ENCODE measurements at places on chromosomes 6 and 20.

GRCh38 chr6:113742342-113742741, 114.8 kb upstream of the MARCKS start:
- no peak for DNase-seq

DNA sequence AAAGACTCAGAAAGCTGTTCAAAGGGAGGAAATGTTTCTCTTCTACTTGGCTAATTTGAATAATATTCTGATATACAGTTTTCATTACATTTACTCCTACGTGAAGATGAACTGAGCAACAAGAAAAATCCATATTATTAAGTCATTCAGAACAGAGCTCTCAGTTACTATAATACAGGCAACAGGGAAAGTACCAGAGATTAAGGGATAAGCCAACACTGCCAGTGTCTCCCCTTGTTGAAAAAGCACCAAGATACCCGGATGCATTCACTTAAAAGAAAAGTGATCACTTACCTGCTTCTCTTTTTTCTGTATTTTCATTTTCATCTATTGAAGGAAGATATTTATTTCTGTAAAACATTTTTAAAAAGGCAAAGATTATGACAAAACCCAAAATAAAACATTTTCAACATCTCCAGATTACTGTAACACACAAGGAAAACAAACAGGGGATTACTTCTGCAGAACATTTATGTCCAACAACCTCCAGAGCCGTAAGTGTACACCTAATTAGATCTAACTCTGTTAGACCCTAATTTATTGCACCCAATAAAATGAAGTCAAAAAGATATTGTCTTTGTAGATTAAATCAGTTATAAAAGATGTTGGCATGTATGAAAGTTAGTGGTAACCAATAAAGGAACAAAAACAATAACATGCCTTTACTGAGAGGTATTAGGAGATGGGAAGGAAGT, 67.0 kb downstream of the CHD6 start:
- DNase-seq = no peak

GRCh38 chr6:89797317-89797716, 22.3 kb downstream of the MDN1 start:
- DNase-seq = peak; percentile 74

GRCh38 chr20:36303020-36303595, 3.0 kb upstream of the DLGAP4 start:
- DNase-seq = no peak

DNA sequence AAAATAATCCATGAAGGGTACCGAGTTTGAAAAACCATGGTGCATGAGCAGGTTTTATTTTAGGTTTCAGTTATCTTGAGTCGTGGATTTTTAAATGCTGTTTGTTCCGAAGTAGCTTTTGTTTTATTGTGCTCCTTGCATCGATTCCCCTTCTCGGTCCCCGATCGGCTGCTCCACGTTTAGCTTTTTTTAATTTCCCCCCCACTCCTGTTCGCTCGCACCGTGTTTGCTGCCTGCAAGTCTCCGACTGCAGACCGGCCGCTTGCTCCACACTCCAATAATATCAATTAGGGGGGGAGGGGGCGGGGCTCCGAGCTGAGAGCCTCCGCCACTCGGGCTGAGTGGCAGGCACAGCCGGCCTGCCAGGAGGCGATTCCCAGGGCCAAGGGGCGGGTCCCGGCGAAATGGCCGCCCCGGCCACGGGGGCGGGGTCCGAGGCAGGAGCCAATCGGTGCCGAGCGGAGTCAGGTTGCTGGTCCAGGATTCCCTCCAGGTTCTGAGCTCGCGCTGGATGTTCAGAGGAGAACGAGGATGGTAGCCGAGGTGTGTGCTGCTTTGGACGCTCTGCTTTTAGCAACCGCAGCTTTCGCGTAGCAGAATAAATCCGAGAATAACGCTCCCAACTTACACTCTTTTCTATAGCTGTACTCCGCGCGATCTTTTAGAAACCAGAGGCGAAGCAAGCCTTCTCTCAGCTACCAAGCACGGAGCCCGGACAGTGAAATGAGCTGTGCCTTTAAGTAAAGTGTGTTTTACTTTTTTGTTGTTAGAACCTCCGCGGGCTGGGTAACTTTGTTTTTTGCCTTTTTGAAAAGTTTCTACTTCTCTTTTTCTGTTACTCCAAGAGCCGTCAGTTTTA, at the start of gene EPHA7:
EPHA7 (minus strand) TSS at position 256 of the 859 bp plus-strand sequence; CDS start at position 38, 218 bp downstream.
- DNase-seq = no peak

GRCh38 chr6:167238146-167238693, 52.9 kb upstream of the UNC93A start:
- DNase-seq = no peak

GRCh38 chr6:19865178-19865577, 28.0 kb downstream of the ID4 start:
- DNase-seq = no peak

- DNase-seq = peak; percentile 94
Measured at GRCh38 chr6:26251354-26252076, 113.5 kb upstream of the BTN3A2 start.

DNA sequence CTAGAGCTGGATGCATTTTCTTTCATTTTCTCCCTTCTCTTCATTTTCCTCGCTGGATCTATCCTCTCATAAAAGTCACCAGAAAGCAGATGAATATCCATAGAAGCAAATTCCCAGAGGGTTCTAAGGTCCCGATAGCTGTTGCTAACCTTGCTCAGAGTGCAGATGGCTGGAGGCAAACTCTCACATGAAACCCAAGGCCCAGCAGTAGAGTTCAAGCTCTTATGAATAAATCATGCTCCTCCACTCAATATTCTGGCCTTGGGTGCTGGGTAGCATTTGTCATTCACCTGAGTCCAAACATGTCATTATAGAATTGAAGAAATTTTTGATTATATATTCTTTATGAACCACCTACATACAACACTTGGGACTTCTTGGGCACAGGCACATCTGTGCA, 539.7 kb upstream of the MARCKS start:
- no peak for DNase-seq

- DNase-seq = no peak
Measured at GRCh38 chr20:62858058-62858830, 3.4 kb downstream of the TCFL5 start.

- no peak for DNase-seq
Measured at GRCh38 chr6:54286141-54286540, 22.1 kb upstream of the TINAG start.

GRCh38 chr6:46757214-46757596, 10.5 kb downstream of the ANKRD66 start:
- no peak for DNase-seq

- no peak for DNase-seq
Measured at GRCh38 chr20:58553166-58553696, 38.0 kb upstream of the APCDD1L start.

DNA sequence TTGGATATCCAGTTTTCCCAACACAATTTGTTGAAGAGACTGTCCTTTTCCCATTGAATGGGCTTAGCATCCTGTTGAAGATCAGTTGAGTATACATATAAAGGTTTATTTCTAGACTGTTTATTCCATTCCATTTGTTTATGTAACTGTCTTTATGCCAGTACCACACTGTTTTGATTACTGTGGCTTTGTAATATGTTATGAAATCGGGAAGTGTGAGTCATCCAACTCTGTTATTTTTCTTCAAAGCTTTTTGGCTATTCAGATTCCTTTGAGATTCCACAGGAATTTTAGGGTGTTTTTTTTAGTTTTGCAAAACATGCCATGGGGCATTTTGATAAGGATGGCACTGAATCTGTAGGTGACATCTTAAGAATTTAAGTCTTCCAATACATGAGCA, 188.3 kb downstream of the BMP7 start:
- no peak for DNase-seq

GRCh38 chr6:49664817-49665216, 28.2 kb upstream of the RHAG start:
- no peak for DNase-seq

DNA sequence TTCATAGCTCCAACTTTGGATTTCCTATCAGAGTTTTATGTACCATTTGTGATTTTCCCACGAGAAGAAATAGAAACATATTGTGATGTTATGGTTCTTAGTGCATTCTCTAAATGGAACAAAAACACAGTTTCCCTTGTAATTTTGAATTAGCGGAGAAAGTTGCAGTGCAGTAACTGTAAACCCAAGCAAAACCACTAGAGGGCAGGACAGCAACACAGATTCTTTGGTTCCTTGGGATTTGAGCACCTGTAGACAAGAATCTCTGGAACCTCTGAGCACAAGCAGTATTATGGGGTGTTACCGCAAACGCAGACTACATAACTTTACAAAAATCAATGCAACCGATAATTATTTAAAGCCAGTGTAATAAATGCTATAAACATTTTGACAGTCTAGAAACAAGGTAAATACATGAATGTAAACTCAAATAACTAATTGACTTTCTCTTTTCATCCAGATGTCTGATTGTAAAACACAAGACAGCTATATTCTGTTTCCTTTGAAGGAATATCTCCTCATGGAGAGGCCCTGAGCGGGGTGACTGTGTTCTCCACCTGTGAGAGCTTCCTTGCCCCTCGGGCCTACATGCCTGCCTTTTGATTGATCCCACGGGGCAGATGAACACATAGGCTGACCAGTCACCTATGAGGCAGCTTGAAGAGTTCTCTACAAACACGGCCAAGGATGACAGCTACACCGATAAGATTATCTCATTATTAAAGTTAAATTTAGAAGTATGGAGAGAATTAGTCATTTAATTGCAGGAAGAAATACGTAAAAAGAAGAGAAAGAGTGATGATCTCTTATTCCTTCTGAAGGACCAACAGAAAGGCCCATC, 67.5 kb upstream of the COL21A1 start:
- peak; percentile 21 for DNase-seq

DNA sequence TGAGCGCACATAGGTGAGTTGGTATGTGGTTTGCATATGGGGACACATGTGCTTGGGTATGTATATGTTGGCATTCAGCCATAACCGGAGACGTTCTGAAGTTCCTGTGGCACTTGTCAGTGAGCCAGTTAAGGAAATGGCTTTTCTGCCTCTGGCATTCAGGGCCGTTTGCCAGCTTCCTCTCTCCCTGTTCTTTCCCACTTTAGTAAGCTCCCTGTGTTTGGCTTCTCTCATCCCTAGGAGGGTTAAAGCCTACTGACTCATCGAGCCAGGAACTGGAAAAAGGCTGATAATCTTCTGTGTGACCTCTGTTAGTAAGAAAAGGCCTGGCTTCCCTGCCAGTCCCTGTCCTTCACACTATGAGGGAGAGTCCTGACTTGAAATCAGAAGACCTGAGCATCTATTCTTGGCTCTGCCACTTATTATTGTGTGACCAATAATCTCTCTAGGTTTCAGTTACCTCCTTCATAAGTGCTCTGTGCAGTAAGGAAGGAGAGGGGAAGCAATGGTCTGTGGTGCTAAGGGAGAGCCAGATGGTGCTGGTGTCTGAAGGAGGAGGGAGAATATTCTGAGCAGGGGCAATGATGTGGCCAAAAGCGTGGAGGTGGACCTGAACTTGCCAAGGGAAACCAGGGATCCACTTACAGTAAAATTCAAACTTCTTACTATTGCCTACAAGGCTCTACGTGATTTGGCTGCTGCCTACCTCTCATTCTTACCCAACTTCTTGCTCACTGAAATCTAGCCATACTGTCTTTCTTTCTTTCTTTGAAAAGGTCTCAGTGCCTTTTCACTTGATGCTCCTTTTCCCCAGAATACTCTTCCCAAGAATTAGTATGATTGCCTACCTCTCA, 31.4 kb downstream of the ACSS2 start:
- peak; percentile 20 for DNase-seq

DNA sequence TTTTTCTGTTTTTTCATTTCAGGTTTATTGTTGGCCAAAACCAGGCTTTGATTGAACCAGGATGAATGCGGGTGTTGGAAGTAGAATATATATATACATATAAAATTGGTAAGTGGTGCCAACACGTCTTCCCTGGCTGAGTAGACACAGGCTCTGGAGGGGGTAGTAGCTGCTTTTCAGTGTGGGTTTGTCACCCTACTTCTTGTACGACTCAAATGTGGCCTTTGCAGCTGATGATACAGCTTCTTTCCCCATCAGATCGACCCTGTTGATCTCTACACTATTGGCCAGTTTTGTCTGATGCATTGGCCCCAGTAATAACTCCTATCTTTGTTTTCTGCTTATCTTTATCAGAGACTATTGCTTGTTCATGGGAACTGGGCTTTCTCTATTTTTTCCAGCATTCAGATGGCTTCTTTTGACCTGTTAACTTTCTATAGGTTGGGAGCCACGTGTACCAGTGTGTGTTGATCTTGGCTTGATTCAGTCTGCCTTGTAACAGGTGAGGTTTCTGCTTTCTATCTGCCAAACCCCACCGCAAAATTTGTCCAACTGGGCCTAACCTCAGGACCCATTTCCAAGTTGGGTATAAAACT, 2.7 kb upstream of the ZNFX1 start:
- DNase-seq = no peak

- peak; percentile 37 for DNase-seq
Measured at GRCh38 chr6:149364557-149364956, 35.5 kb upstream of the SUMO4 start.

DNA sequence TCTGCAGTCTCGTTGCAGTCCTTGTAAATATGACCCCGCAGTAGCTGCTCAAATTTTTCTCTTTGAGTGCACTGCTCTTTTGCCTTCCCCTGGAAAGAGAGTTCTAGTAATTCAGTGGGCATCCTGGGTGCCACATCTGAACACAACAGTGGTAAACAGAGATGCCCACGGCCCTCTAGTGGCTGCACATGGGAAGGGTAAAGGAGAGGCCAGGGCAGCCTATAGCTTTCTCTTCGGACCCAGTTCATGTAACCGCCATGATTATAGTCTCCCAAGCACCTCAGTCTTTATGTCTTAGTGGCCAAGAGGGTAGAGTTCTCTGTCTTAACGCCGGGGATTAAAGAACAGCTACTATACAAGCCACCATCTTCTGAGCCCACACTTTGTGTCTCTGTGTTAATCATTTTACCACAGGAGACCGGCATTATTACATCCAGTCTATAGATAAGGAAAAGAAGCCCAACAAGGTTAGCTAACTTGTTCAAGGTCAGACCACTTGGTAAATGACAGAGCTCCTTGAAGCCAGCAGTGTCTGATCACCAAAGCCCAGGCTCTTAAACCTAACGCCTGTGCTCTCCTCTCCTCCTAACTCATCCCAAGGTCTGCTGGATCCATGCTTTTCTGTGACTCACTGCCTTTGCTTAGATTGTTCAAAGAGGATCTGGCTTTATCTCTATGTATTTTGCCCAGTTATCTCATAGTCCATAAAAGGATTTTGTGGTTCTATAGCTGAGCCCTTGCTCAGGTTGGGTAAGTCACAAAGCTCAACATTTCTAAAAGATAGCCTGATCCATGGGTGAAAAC, 81.8 kb downstream of the ISM1 start:
- DNase-seq = peak; percentile 2

DNA sequence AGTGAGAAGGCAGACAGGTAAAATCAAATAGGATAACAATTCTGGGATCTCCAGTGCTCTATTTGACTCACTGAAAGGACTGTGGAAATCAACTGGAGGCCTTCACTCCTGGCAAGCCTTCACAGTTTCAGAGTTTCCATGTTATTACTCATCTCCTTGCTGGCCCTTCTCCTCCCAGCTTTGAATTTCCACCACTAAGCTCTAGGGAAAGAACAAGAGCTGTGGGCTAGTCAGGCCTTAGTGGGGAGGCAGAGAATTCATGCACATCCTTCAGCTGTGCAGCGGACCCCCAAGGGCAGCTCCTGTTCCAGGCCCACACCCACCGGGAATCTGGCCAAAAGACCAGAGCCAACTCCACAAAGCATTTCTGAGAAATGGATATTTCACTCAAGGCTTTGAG, 26.0 kb downstream of the MYLIP start:
- DNase-seq = no peak
